ENCODE measurements at places on chromosomes 1 and 21.

DNA sequence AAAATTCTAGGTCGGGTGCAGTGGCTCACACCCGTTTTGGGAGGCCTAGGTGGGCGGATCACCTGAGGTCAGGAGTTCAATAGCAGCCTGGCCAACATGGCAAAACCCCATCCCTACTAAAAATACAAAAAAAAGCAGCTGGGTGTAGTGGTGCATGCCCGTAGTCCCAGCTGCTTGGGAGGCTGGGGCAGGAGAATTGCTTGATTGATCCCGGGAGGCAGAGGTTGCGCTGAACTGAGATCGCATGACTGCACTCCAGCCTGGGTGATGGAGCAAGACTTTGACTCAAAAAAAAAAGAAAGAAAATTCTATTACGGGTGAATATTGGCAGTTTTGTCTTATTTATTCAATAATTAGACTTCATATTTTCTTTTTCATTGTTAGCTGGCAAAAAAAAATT is 62.1 kb downstream of the SNX7 start:
- no peak for DNase-seq

DNA sequence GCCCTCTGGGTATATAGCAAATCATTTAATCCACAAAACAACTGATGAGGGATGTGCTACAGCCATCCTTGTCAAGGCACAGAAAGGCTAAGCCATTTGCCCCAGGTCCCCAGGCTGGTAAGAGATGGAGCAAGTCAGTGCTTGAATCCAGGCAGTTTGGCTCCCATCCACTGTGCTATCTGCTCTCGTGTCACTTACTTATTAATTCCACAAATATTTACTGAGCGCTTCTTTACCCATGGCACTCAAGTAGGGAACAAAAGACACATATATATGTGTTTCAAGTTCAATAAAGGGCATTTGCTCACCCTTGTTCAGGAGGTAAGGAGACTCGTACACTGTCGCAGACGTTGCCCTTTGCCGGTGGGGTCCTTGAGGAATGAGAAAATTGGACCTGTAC is 38.6 kb upstream of the MPZL1 start:
- DNase-seq, result no peak

- no peak for DNase-seq
Observed at GRCh38 chr1:153799566-153800465, 24.6 kb downstream of the SLC27A3 start.

GRCh38 chr1:80384083-80384830 is 1377.7 kb upstream of the ADGRL4 start:
- DNase-seq, result no peak

- DNase-seq, result no peak
Observed at GRCh38 chr1:234475167-234475793, 3.7 kb downstream of the TARBP1 start.

- DNase-seq, result no peak
Observed at GRCh38 chr1:40248412-40248811, 675 bp downstream of the TMCO2 start.

GRCh38 chr1:39652554-39652953 is 13.1 kb upstream of the HEYL start:
- DNase-seq, result no peak

GRCh38 chr1:151563376-151563775 is 23.3 kb downstream of the TUFT1 start:
- DNase-seq, result no peak

DNA sequence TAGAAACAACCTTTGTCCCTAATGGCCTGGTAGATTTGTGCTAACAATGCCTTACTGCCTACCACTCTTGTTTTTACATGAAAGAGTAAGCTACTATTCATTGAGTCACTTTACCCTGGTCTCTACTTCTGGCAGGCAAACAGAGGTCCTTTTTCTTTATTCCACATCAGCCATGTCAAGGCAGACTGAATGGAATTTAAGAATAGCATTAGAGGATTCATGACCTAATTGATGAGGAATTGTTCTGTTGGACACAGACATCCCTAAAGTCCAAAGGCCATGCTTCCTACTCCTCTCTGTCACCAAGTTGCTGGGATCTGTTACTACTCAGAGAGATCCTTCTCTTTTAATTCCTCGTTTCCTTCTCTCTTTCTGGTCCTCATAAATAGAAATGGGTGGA is 229.1 kb upstream of the ZP4 start:
- DNase-seq, result no peak

- no peak for DNase-seq
Observed at GRCh38 chr1:64743954-64744491, 852 bp upstream of the RAVER2 start.

DNA sequence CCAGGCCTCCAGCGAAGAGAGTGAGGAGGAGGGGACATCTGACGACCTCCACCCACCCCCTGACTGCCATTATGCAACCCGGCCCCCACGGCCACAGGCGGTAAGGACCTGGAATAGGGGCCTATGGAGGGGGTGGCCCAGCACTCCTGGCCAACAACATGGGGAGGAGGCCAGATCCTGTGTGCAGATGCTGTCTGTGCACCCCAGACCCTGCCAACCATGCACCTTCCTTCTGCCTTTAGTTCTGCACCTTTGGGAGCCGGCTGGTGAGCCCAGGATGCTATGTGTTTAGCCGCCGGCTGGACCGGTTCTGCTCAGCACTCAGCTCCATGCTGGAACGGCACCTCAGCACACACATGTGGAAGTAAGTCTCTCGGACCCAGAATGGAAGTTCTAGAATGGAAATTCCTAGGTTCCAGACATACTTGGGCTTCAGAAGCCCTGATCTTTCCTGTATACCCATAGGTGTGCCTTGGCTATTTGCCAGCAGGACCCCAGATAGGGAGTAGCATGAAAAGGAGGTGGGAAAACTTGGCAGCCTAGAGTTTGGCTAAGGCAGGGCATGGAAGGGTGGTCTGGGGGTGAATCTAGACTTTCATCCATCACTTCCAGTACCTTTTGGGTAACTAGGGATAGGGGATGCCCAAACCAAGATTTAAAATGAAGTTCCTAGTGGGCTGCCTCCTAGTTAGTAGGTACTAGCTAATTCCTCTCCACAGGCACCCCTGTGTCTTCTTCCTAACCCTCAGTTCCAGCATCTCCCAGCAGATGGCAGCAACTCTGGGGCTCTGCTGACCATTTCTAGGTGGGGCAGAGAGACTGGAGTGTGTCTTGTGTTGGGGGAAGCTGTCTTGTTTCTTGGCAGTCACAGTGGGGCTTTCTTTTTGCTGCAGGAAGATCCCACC is 3.6 kb upstream of the CYB561D1 start:
- DNase-seq, result peak; percentile 64

- no peak for DNase-seq
Observed at GRCh38 chr1:208045463-208046260, 134.7 kb upstream of the CD34 start.

DNA sequence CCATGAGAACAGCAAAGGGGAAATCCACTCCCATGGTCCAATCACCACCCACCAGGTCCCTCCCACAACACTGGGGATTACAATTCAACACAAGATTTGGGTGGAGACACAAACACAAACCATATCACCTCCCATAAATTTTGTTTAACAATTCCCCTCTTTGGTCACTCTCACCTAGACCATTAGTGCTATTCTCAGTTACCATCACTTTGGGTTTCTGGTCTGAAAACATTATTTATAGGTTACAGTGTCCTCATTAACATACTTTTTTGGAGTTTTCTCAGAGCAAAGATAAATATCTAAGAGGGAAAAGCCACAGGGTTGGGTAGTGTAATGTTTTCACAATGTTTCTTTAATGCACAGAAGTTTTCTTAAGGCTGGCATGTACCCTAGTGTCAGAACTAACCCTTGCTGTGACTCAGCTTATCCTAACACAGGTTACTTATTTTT is 47.7 kb upstream of the DNAH14 start:
- no peak for DNase-seq

- DNase-seq, result no peak
Observed at GRCh38 chr1:17190010-17190995, 14.6 kb upstream of the PADI1 start.

GRCh38 chr1:28509705-28510272 is 3.9 kb downstream of the RCC1 start:
- DNase-seq, result no peak

DNA sequence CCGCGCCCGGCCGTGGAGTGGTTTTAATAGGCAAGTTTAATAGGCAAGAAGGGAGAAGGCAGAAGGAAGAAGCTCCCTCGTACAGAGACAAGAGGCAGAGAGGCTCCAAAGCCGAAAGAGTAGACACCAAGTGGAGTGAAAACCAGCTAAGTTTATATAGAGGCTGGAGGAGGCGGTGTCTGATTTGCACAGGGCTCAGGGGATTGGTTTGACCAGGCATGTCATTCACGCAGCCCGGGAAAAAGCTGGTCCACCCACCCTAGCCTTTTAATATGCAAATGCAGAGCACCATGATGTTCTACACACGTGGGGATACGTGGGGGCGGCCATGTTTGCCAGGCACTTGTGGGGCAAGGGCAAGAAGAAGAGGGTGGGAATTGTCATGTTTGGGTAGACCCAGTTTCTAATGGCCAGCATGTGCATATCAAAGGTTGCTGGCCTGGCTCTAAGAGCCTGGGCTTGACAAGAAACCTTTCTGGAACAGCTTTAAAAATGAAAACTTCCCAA is 18.0 kb upstream of the SOD1 start:
- DNase-seq, result no peak

DNA sequence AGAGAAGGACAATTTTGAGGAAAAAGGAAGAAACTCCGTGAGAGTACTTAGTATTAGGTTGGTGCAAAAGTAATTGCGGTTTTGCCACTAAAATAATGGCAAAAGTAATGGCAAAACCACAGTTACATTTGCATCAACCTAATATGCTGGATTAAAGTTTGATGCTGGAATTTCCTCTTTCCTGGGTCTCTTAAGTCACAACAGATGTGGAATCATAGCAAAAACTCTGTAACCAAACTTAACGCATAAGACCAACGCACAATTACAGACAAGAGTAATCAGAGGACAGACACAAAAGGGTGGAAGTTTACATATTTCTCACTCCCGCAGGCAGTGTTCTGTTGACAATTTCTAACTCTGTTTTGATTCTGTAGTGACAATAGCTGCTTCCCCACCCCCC is 182.4 kb downstream of the BACH1 start:
- DNase-seq, result no peak

- peak; percentile 30 for DNase-seq
Observed at GRCh38 chr1:245500546-245500945, 345.8 kb downstream of the KIF26B start.

DNA sequence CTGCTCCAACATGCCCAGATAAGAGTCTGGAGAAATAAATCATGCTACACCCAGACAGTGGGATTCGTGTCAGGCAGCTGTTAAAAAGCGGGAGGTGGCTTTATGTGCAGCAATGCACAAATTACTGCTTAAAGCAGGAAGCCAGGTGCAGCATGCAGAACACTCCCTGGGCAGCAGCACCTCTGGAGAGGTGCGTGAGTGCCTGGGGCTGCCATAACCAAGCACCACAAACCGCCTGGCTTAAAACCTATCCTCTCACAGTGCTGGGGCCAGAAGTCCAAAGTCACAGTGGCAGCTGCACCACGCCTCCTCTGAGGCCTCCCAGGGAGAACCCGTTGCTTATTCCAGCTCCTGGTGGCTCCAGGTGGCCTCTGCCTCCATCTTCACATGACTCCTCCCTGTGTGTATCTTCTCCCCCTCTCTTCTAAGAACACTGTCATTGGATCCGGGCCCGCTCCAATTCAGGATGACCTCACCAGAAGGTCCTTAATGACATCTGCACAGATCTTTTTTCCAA is 115.6 kb downstream of the SIK1 start:
- no peak for DNase-seq

- DNase-seq, result no peak
Observed at GRCh38 chr1:23395154-23395724, 25.6 kb upstream of the ZNF436 start.

GRCh38 chr1:186442651-186443375 is 18.1 kb downstream of the PDC start:
- peak; percentile 9 for DNase-seq

GRCh38 chr1:53447413-53447812 is 11.8 kb upstream of the DMRTB1 start:
- DNase-seq, result no peak

- DNase-seq, result no peak
Observed at GRCh38 chr1:15457585-15457984, 1.1 kb downstream of the CELA2A start.

DNA sequence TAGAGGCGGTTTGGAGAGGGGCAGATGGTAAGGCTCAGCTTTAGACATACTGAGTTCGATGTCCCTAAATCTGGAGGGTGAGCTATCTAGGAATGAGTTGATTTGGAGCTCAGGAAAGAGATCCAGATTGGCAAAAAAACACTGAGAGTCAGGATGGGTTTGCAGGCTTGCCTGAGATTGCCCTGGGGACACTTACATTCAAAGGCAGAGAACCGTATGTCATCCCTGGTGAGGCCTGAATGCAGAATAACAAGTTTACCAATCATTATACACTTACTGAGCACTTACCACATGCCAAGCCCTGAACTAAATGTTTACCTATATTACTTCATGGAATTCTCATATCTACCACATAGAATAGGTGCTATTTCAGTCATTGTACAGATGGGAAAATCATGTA is 27.5 kb downstream of the TFAP2E start:
- DNase-seq, result no peak

DNA sequence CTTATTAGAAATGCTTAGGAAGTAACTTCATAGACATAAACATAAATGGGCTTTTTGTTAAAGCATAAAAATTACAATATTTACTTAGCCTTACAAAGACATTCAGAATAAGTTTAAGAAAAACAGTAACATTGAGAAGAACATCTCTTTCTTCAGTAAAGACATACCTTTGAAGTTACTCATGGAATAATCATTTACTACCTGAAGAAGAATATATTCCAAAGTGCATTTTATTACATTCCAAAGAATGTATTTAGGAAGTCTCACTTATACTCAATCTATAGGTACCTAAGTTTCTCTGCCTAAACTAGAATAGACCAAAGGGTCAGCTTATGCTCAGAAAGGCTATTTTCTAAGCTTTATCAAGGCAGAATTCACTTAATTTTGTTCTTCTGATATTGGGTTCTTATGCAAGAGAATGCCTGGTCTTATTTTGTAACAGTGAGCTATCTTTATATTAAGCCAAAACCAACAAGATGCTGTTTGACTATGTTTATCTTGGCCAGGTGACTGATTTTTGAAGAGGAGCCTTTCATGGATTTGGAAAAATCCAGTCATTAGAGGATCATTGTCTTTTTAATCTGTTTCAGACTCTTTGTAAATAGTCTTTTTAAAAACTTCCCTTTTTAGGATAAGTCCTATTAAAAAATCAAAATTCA is 110.1 kb downstream of the OLFML2B start:
- no peak for DNase-seq

GRCh38 chr1:57489358-57490036 is 65.6 kb upstream of the DAB1 start:
- DNase-seq, result no peak

DNA sequence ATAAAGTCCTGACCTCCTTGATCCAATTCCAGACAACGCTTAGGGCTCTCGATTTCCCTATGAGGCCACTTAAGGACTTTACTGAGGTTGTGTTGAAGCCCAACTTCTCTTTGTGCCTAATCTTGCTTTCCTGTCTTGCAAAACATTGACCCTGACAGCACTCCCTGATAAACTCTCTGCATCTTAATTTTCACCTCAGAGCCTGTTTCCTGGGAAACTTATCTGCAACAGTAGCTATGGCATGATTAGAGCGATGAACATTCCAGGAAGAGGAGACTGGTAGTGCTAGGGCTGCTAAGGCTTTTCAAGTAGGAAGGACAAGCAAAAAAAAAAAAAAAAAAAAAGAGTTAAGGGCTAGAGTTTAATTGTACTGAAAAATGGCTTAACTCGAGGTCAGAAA is 118.9 kb downstream of the RGS21 start:
- DNase-seq, result no peak

All from CD14-positive monocyte (primary cell).